ENCODE measurements at places on chromosomes 3 and 15. TPM values are rescaled to one million over a fixed set of nuclear protein-coding genes. Genes with fewer than 3 reads are reported as not detected.

GOLGA6L4 gene
- 2.8 TPM for total RNA-seq

LRRK1 gene
- 4.0 TPM for total RNA-seq

KPNA1 gene
- total RNA-seq: 71.8 TPM

GRCh38 chr15:98549741-98550140 lies 98.6 kb upstream of the IGF1R start:
- H3K36me3 ChIP-seq: no peaks in the 10 kb centered on the region
- H3K27ac ChIP-seq: no peak overlapping the region
- H3K4me3 ChIP-seq: no peak overlapping the region
- peaks cover 10% of the 10 kb centered on the region for H3K4me1 ChIP-seq
- no peak for DNase-seq
- no peaks in the 10 kb centered on the region for H3K27me3 ChIP-seq

DNA sequence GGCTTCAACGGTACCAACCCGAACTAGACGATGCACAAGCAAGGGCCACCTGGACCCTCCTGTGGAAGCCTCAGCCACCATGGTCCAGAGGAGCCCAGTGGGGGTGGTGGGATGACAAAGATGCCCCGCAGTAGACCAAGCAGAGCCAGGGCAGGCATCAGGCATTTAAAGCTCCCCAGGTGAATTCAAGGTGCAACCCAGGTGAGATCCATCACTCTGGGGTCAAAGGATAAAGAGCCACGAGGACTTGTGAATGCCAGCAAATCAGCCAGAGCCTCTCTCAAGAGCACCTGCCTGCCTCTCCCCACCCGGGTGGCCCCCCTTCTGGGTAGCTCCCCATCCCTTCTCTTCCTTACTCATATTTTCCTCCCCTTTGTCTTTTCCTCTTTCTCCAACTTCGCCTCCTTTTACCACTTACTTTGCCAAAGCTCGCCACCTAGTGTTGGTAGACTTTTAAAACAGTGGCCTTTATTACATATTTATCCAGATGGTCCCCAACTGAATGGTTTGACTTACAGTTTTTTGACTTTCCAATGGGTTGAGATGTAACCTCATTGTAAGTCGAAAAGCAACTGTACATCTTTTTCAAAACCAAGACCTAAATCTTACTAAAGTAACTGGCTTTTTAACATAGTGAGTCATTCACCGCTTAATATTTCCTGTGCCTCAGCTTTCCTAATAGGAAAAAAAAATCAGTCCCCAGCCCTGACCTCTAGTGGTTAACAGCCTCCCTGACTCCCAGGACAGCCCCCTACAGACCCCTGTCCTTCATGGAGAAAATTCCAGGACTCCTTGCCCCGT lies 18.8 kb downstream of the PLA2G4F start:
- no peak overlapping the region for H3K4me3 ChIP-seq
- H3K27me3 ChIP-seq: no peaks in the 10 kb centered on the region
- no peaks in the 10 kb centered on the region for H3K36me3 ChIP-seq
- DNase-seq: peak; percentile 50

DNA sequence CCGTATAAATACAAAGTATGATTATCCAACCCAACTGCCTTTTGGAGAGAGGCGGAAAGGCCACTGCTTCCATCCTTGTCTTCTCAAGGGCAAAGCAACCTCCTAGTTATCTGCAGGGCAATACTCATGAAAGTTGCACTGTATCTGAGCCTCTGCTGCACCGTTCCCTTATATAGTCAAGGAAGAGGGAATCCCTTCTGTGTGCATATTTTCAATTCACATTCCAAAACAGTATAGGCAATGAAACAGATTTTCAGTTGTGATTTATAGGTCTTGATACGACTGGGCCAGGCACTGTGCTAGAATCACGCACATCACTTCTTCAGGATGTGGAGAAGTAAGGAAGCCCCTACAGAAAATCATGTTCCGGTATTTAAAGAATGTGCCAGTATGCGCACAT lies 455.7 kb downstream of the FOXP1 start:
- peaks cover 24% of the 10 kb centered on the region for H3K4me1 ChIP-seq
- H3K4me3 ChIP-seq: no peak overlapping the region
- no peaks in the 10 kb centered on the region for H3K27me3 ChIP-seq
- H3K36me3 ChIP-seq: no peaks in the 10 kb centered on the region

GRCh38 chr3:38116471-38117162 lies 20.3 kb downstream of the ACAA1 start:
- H3K4me1 ChIP-seq: no peaks in the 10 kb centered on the region
- no peak for DNase-seq
- no peak overlapping the region for H3K27ac ChIP-seq
- peaks cover 35% of the 10 kb centered on the region for H3K36me3 ChIP-seq
- H3K27me3 ChIP-seq: no peaks in the 10 kb centered on the region

GRCh38 chr15:88998980-88999713 lies 86.0 kb upstream of the MFGE8 start:
- peak overlapping the region; percentile 91 for H3K27ac ChIP-seq
- peaks cover 3% of the 10 kb centered on the region for H3K36me3 ChIP-seq
- DNase-seq: peak; percentile 93
- H3K27me3 ChIP-seq: no peaks in the 10 kb centered on the region

DNA sequence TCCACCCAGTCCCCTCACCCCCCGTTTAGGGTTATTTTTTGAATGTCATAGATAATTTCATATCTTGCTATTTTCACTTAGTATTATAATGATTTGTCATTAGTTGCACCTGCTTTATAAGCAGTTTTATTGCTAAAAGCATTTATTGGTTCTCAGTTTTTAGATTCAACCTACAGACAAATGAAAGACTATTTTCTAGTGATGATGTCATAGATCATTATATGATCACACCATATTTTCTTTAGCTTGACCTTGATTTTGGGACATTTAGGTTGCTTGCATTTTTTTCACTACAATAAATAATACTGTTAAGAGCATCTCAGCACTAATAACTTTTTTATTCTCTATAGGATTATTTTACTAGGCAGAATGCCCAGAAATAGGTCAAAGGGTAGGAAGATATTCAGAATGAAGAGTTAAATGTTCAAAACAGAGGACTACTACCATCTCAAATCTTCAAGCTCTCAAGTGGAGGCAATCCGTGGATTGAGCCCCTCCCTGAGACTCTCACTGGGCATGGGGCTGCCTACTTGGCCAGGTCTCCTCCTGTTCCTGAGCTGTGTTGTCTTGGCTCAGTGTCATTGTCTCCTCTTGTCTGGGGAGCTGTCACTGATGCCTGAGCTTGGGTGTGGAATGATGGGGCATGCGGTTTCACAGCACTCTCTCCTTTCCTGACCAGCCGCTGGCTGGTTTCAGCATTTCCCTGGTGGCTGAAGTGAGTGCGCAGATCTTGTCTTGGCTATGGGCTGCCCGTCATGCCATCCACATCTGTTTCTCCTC lies 28.4 kb downstream of the CHCHD6 start:
- DNase-seq: no peak
- no peaks in the 10 kb centered on the region for H3K4me1 ChIP-seq
- H3K27me3 ChIP-seq: no peaks in the 10 kb centered on the region
- H3K27ac ChIP-seq: no peak overlapping the region
- H3K4me3 ChIP-seq: no peak overlapping the region

GRCh38 chr15:42119446-42119760 lies 25.0 kb upstream of the PLA2G4D start:
- no peaks in the 10 kb centered on the region for H3K4me1 ChIP-seq
- H3K4me3 ChIP-seq: no peak overlapping the region
- peaks cover 5% of the 10 kb centered on the region for H3K36me3 ChIP-seq

DNA sequence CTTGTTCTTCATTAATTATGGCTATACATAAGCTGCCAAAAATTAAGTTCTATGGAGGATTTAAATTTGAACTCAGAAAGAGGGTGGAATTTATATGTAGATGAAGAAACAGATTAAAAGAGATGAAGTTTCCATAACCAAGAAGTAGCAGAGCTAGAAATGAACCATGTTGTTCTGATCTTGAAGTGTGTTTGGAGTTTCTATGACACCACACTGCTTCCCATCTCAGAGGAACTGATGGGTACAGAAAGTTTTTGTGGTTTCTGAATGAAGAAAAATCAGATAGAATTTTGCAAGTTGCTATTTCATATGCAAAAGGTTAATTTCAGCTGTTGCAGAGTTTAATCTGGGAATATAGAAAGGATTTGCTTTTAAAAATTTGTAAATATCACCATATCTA lies 710.3 kb downstream of the PDCD6IP start:
- no peaks in the 10 kb centered on the region for H3K27me3 ChIP-seq
- DNase-seq: no peak
- H3K36me3 ChIP-seq: no peaks in the 10 kb centered on the region
- no peak overlapping the region for H3K27ac ChIP-seq
- no peak overlapping the region for H3K4me3 ChIP-seq

GRCh38 chr15:91857772-91858171 lies 4.3 kb downstream of the SLCO3A1 start:
- peaks cover 8% of the 10 kb centered on the region for H3K4me1 ChIP-seq
- H3K27ac ChIP-seq: no peak overlapping the region
- no peaks in the 10 kb centered on the region for H3K36me3 ChIP-seq

DNA sequence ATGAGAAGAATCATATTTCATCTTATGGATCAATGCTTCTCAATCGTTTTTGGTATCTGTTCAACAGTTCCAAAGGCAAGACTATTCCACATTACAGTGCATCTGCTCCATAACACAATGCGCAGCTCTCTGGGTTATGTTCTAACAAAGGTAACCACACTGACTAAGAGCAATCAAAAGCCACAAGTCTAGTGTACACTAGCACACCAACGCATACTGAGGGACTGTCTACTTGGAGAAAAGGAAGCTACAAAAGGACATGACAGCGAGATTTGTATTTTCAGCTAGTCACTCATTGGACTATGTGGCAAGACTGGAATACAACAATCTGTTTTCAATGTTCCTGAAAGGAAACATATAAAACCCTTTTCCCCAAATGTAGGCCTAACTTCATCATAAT lies 35.8 kb downstream of the SETD2 start:
- H3K36me3 ChIP-seq: peaks cover 9% of the 10 kb centered on the region
- H3K27ac ChIP-seq: no peak overlapping the region
- H3K4me3 ChIP-seq: no peak overlapping the region

GRCh38 chr3:57076422-57076951 lies 16.0 kb downstream of the SPATA12 start:
- H3K36me3 ChIP-seq: no peaks in the 10 kb centered on the region
- H3K4me1 ChIP-seq: no peaks in the 10 kb centered on the region
- no peak overlapping the region for H3K4me3 ChIP-seq
- no peak for DNase-seq

DNA sequence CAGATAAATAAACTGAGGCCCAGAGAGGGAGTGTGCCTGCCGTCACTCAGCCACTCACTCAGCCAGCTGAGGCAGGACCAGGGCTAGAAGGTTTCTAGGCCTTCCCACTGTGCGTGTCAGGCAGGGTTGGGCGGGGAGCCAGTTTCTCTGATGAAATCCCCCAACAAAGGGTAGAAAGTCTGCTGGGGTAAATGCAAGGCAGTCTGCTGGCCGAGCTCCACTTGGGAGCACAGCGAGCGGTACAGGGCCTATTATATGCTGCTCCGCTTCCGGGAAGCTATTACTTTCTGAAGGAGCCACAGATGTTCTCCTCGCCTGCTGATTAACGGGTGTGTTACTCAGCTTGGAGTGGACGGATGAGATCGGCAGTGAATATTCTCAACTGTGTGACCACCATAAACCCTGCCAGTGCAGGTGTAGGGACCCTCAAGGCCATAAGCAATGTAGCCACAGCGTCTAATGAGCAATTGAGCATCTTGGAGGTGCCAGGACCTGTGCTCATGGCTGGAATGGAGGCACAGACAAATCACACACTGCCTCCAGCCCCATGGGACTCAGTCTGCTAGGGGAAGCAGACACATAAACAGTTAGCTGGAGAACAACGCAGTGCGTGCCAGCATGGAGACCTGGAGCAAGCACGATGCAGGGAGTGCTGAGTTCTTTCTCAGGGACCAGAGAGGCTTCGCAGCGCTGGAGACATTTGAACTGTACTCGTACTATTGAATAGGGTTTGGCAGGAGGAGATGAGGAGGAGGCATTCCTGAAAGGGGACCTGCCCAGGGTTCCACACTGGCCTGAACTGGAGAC lies 42.1 kb downstream of the CORO2B start:
- H3K4me1 ChIP-seq: no peaks in the 10 kb centered on the region
- no peak overlapping the region for H3K27ac ChIP-seq
- no peaks in the 10 kb centered on the region for H3K27me3 ChIP-seq
- H3K36me3 ChIP-seq: no peaks in the 10 kb centered on the region

DNA sequence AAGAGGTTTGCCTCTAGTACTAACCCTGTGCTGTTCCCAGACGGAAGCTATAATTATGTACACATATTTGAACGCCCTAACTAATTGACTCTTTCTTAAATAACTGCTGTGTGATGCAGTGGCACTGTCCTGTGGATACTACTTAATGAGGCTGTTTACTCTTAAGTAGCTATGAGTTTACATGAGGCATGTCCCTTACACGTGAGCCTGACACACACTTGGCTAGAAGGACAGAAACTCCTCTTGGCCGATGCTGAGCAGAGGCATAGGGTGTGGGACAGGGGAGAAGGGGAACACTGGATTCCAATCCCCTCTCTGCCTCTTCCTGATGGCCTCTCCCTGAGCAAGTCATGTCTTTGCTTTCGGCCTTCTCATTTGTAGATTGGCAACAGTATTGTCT lies 21.9 kb downstream of the EHD4 start:
- no peak overlapping the region for H3K4me3 ChIP-seq
- no peak overlapping the region for H3K27ac ChIP-seq
- no peak for DNase-seq
- H3K4me1 ChIP-seq: no peaks in the 10 kb centered on the region

GRCh38 chr3:123297627-123297899 lies 95.8 kb downstream of the SEC22A start:
- H3K4me1 ChIP-seq: no peaks in the 10 kb centered on the region
- no peak overlapping the region for H3K4me3 ChIP-seq
- peaks cover 16% of the 10 kb centered on the region for H3K36me3 ChIP-seq
- H3K27me3 ChIP-seq: no peaks in the 10 kb centered on the region

GRCh38 chr3:124773351-124774326 lies 43.4 kb downstream of the UMPS start:
- no peak overlapping the region for H3K4me3 ChIP-seq
- no peak overlapping the region for H3K27ac ChIP-seq
- no peaks in the 10 kb centered on the region for H3K27me3 ChIP-seq
- H3K36me3 ChIP-seq: peaks cover 39% of the 10 kb centered on the region
- H3K4me1 ChIP-seq: peaks cover 7% of the 10 kb centered on the region

DNA sequence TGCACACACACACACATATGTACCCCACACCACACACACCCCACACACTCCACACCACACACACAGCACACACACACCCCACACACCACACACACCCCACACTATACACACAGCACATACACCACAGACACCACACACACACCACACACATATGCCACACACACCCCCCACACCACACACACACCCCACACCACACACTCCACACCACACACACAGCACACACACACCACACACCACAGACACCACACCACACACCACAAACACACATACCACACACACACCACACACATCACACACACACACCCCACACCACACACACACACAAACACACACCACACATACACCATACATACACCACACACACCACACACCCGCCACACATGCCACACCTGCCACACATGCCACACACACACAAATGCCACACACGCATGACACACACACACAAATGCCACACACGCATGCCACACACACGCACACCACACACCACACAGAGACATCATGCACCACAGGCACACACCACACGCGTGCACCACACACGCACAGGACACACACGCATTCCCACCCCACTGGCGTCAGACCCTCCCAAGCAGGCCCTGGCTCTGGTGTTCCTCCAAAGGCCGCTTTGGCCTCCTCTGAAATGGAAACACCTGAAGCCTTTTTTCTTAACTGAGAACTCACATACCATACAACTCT lies 15.7 kb downstream of the CHST13 start:
- no peak overlapping the region for H3K27ac ChIP-seq
- H3K4me3 ChIP-seq: no peak overlapping the region
- DNase-seq: peak; percentile 19
- H3K27me3 ChIP-seq: no peaks in the 10 kb centered on the region

Data from H9 (cell line).